Neural crest cell (in vitro differentiated cells): ENCODE measurements at places on chromosomes 16 and 17.

DNA sequence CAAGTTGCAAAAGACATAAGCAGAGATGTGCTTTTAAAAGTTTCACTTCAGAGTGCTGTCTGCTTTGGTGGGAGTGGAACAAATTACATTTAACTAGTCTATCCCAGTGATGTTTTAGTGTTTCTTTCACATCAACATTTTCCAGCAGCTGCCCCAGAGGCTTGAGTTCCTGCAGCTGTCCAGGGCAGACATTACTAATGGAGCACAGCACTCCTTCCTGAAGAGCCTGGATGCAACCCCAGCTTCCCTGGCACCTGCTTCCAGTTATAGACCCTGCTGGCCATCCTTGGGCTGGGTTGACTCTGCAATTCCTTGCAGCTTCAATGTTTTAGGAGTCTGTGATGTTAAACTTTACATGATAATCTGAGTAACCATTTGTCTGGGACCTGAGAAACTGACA lies 61.4 kb upstream of the PIRT start:
- no peak for DNase-seq
- H3K36me3 ChIP-seq: no peaks in the 10 kb centered on the region
- H3K27ac ChIP-seq: no peak overlapping the region
- H3K4me1 ChIP-seq: no peaks in the 10 kb centered on the region
- no peak overlapping the region for H3K4me3 ChIP-seq

- H3K27ac ChIP-seq: no peak overlapping the region
- no peaks in the 10 kb centered on the region for H3K27me3 ChIP-seq
- no peak for DNase-seq
- no peak overlapping the region for H3K4me3 ChIP-seq
These were observed 22.5 kb downstream of the ZCCHC14 start for GRCh38 chr16:87470332-87470731.

DNA sequence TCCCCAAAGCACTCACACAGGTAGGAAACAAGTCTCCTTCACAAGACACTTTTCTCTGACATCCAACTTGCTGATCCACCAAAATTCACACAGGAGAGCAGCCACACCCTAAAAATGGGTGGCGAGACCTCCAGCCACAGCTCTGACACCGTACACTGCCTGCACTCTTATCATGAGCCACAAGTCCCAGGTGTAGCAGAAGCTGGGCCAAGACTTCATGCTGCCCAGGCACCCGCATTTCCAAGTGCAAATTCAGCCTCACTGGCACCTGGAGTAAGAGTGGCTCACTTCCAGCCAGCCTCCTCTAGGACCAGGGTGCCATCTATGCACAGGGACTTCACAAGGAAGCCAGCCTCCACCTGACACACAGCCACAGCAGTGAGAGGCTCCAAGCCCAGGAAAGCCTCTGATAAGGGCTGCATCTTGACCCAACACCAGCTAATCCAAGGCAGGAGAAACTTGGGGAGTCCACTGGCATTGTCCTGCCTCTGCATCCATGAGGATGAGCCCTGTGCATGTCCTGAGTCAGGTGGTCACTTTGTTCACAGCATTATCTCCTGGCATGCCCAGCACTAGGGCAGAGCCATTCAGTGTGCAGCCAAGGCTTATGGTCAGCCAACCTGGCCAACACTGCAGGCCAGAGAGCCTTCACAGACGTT lies 2.6 kb upstream of the ZNF768 start:
- H3K27ac ChIP-seq: peak overlapping the region; percentile 75
- H3K4me3 ChIP-seq: peak overlapping the region; percentile 76
- no peaks in the 10 kb centered on the region for H3K36me3 ChIP-seq
- no peak for DNase-seq
- H3K27me3 ChIP-seq: no peaks in the 10 kb centered on the region
- H3K4me1 ChIP-seq: peaks cover 23% of the 10 kb centered on the region

GRCh38 chr17:10021272-10021984 lies 116.4 kb upstream of the RCVRN start:
- DNase-seq: no peak
- H3K27me3 ChIP-seq: no peaks in the 10 kb centered on the region
- H3K4me1 ChIP-seq: peaks cover 50% of the 10 kb centered on the region
- H3K27ac ChIP-seq: no peak overlapping the region
- no peaks in the 10 kb centered on the region for H3K36me3 ChIP-seq
- no peak overlapping the region for H3K4me3 ChIP-seq
